ENCODE measurements at places on chromosomes 5 and 9.
A peak's percentile ranks its signal among the peaks of the same experiment; 100 is the strongest.

GRCh38 chr5:14545862-14546261 is 35.7 kb upstream of the OTULINL start:
- DNase-seq = no peak

- no peak for DNase-seq
Measured at GRCh38 chr9:110114859-110115201, 93.1 kb downstream of the C9orf152 start.

DNA sequence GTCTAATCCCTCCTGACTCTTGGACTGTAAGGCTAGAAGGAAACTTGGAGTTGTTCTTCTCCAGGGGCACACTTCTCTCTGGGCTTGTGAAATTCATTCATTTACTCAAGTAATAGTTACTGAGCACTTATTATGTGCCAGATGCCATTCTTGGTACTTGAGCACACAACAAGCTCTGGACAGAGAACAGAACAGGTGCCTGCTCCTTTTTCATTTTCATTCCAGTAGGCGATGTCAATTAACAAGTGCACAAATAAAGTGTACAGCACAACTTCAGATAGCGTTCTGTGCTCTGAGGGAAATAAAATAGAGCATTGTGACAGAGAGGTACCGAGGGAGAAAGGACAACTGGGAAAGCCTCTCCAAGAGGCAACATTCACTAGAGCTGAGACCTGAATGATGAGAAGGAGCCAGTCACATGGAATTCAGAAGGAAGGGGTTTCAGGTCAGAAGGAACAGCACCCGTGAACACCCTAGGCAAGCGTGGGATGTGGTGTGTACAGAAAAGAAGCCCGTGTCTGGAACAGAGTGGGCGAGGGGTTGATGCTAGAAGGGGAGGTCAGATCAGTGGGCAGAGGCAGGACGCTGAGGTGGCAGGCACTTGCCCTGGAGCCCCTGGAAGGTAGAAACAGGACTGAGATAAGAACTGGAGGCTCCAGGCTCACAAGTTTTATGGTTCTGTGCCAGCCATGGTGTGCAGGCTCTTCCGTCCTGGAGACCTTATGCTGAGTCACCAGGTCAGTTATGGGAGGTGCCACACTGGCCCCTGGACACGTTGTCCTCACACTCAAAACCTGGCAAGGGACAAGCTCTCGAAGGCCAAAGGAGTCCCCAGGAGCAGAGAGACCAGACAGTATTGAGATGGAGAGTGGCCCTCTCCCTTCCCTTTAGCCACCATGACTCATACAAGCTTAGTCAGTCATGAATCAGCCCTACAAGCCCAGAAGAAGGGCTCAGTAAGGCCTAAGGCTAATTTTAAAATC is 7.2 kb upstream of the ABLIM3 start:
- no peak for DNase-seq

GRCh38 chr9:69445251-69445650 is 120.2 kb downstream of the ENTREP1 start:
- DNase-seq = no peak

GRCh38 chr5:38607930-38608564 is 51.6 kb upstream of the LIFR start:
- DNase-seq = no peak

- no peak for DNase-seq
Measured at GRCh38 chr5:73523861-73524260, 25.6 kb downstream of the BTF3 start.

DNA sequence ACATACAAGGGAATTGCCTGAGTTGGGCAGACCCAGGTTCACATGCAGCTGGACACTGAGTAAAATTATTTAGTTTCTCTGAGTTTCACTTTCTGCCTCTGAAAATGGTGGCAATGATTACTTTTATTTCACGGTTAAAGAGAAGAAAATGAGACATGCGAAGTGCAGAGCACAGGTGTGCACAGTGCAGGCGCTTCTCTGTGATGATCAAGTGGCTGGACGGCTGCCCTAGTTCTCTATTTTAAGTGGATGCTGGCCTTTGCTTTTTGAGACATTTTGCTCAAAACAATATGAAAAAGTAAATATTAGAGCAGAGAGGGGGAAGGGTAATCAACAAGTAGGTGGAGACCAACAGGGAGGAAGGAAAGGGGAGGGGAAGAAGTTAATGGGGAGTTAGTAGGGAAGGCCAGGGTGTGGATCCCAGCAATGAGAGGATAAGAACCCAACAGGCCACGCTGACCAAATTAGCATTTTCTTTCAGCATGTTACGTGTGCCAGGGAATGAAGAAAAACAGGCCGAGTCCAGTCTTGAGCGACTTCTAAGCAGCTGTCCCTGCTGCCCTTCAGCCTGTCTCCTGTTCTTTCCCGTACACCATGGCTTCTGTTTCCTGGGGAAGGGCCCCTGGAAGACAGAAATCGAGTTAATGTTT is 16.1 kb downstream of the SNX18 start:
- no peak for DNase-seq

DNA sequence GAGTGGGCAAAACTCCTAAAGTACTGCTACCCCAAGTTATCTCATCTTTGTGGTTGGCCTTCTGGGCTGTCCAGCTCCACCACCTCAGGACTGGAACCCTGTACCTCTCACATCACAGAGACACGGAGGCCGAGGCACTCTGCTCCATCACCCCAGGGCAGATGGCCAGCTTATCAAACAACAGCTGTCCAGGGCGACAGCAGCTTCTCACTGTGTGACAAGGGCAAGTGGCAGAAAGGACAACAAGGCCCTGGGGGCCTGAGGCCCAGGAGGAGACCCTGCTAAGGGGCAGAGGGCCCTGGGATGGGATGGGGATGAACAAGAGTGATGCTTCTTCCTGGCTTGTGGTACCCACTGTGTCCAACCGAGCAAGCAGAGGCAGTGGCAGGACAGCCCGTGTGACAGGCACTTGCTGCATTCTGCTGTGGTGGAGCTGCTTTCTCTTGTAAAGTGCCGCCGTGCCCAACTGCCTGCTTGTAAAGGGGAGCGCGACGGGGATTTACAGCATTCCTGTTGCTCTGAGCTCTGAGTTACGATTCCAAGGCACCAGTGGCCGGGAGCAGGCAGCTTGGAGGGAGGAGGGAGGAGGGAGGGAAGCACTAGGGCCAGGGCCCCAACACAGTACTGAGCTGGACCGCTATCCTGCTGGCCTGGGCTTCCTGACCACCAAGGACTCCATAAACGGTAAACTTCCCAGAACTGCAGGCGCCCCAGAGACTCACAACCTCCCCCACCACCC is 71.2 kb downstream of the SHB start:
- no peak for DNase-seq

DNA sequence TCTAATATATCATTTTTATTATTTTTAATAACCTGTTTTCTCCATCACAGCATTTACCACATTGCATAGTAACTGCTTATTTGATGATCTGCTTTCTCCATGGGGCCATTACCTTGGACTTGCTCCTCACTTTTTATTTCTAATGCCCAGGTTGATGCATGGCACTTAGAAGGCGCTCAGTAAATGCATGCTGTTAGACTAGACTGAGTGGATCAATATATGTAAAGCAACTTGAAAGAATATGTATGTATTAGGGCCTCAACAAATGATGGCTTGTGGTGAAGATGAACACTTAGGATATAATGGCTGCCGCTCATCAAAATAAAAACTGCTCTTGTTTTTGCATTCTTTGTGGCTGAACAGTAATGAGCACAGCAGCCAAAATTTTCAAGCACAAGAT is 5.8 kb downstream of the DAPK1 start:
- DNase-seq = no peak

DNA sequence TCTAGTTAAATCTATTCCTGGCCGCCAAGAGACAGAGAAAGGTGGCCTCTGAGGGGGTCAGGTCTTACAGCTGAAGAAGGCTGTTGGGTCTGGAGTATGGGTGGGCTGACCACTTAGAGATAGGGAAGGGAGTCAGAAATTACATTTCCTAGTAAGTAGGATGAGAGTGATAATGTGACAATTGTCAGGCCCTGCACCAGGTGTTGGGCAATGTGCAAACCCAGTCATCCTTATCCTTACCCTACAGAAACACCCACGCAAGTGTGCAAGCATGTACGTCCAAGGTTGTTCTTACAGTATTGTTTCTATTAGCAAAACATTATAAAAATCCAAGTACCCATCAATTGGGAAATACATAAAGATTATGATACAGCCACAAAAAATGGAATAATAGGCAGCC is 9.5 kb downstream of the SPAAR start:
- DNase-seq = no peak

GRCh38 chr5:111753884-111754589 is 3.0 kb downstream of the NREP start:
- no peak for DNase-seq

GRCh38 chr9:134652291-134653225 is 11.0 kb downstream of the COL5A1 start:
- DNase-seq = no peak

GRCh38 chr9:92325991-92326500 is 293 bp downstream of the CENPP start:
- DNase-seq = no peak

GRCh38 chr9:126383406-126384046 is 56.9 kb downstream of the MVB12B start:
- DNase-seq = no peak

DNA sequence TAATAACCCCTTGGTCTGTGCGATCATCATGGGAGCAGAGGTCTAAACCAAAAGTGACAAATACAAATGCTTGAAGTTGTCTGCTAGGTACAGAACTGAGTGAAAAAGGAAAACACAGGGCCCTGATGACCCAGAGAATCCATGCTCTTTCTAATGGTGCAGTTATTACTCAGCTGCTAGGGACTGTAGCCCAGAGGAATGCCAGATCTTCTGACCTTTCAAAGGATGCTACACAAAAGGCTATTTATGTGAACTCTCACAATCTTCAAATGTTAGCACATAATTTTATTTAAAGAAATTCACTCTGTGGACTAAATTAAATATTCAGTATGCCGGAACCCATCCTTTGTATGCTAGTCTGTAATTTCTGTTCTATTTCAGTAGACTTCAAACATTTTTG is 79.9 kb downstream of the PRR16 start:
- no peak for DNase-seq

DNA sequence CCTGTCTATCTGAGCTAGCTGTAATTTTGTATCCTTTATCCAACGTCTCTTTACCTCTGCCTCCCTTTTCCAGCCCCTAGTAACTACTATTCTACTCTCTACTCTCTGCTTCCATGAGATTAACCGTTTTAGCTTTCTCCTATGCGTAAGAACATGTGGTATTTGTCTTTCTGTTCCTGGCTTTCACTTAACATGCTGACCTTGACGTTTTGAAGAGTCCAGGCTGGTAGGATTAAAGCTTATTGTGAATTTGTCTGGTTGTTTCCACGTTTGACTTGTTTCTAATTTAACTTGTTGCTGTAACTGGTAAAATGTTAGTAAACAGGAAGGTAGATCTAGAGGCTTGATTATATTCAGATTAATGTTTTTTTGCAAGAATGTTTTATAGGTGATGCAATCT is 385.3 kb downstream of the PSAT1 start:
- no peak for DNase-seq

- DNase-seq = no peak
Measured at GRCh38 chr5:127876384-127876783, 173.2 kb downstream of the CCDC192 start.

- DNase-seq = no peak
Measured at GRCh38 chr5:135997673-135998335, 31.0 kb upstream of the TGFBI start.

DNA sequence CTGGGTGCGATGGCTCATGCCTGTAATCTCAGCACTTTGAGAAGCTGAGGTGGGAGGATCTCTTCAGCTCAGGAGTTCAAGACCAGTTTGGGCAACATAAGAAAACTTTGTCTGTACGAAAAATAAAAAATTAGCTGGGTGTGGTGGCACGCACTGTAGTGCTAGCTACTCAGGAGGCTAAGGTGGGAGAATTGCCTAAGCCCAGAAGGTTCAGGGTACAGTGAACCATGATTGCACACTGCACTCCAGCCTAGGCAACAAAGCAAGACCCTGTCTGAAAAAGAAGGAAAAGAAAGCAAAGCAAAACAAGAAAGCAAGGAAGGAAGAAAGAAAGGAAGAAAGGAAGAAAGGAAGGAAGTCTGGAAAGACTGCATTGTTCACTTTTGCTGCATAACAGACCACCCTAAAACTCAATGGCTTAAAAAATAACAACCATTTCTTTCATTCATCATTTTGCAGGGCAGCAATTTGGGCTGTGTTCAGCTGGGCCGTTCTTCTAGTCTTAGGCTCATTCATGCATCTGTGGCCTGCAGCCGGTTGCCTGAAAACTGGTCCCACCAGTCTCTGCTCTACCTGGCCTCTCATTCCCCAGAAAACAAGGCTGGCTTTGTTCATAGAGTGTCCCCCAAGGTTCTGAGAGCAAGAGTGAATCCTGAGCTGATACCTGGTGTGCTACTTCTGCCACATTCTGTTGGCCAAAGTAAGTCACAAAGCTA is 82.4 kb upstream of the MIER3 start:
- no peak for DNase-seq

DNA sequence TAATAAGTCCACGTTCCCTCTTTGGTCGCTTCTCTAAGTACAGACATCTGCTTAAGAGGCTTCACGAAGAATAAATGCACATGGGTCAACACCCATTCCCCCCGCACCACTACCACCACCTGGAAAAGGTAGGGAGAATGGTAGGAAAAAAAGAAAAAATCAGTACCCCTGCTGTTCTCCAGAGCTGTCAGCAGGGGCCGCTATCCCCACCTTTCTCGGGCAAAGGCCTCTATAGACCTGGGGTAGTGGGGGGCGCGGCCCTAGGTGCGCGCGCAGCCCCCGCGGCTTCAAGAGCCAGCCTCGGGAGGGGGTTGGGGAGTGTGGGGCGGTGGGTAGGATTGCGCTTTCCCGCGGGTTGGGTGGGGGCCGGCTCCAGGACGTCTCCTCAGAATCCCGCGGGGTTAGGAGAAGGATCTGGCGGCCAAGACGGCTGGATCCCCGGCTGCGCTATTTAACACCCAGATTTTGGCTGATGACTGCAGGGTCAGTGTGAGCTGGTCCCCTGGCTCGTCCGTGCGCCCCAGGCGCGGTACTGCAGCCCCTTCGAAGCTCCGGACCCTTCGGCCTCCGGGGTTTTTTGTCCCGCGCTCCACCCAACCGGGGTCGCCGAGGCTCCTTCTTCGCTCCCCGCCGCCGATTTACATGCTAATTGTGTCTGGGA is 1.6 kb upstream of the SEMA6A start:
- peak; percentile 58 for DNase-seq

DNA sequence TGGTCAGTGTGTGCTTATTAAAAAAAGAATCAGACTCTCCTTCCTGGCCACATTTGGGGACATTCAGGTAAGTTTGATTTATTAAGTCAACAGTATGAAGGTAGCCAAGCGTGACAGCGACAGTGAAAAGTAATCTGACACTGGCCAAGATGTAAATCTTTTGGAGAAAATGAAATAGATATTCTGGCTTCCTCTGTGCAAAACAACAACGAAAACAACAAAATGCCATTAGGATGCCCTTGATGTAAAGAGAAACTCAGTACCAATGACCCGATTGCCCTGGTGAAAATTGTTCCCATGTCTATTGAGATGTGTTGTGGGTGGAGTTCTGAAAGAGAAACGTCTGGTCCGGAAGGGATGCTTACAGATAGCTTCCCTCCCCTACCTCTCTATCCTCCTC is 267.8 kb downstream of the MAT2B start:
- DNase-seq = no peak

- no peak for DNase-seq
Measured at GRCh38 chr5:129079496-129079895, 15.1 kb upstream of the ISOC1 start.
